GM23338 (cell line): ENCODE measurements at places on chromosomes 3 and 15. TPM values are rescaled to one million over a fixed set of nuclear protein-coding genes. Genes with fewer than 3 reads are reported as not detected.

DNA sequence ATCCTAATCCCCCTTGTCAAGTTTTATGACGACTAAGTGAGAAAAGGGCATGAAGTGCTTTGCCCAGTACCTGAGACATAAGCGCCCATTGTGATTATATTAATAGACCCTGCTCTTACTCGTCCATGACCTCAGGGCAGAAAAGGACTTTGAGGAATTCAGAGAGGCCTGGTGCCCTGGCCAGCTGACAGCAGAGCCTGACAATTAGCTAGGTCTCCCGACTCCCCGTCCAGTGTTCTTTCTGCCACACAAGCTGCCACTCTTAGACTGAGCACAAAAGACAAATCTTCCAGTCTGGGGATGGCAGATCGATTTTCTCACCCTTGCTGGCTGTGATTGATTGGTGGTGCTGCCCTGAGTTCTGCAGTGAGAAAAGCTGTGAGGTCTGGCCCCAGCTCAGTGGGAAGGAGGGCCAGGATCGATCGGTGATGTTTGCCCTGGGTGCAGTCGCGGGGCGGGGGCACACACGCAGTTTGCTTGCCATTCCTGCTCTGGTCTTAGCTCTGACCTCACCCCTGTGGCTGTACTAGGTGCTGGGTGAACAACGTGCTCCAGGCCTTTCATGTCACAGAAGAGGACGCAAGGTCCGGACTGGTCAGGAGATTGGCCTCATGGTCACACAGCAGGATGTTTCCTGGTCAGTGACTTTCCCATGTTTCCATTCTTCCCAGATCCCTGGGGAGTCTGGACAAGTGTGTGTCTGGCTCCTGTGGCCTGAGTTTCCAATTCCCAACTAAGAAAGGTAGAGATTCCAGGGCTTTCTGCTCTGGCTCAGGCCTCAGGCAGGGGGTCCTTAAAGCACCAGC lies 67.4 kb upstream of the TLE3 start:
- no peaks in the 10 kb centered on the region for H3K4me1 ChIP-seq
- no peak overlapping the region for H3K27ac ChIP-seq
- no peaks in the 10 kb centered on the region for H3K27me3 ChIP-seq
- H3K36me3 ChIP-seq = no peaks in the 10 kb centered on the region
- no peak overlapping the region for H3K4me3 ChIP-seq

Gene CDHR4
- total RNA-seq = 0.24 TPM in 1 of 2 replicates, not detected in the other

- peak; percentile 52 for DNase-seq
- no peak overlapping the region for H3K4me3 ChIP-seq
- no peak overlapping the region for H3K27ac ChIP-seq
- no peaks in the 10 kb centered on the region for H3K36me3 ChIP-seq
These were observed 40.7 kb upstream of the POLG start for GRCh38 chr15:89375093-89376005.

- no peak for DNase-seq
- no peaks in the 10 kb centered on the region for H3K36me3 ChIP-seq
- H3K4me1 ChIP-seq = peaks cover 27% of the 10 kb centered on the region
These were observed 55.7 kb downstream of the SRGAP3 start for GRCh38 chr3:9193633-9194195.

DNA sequence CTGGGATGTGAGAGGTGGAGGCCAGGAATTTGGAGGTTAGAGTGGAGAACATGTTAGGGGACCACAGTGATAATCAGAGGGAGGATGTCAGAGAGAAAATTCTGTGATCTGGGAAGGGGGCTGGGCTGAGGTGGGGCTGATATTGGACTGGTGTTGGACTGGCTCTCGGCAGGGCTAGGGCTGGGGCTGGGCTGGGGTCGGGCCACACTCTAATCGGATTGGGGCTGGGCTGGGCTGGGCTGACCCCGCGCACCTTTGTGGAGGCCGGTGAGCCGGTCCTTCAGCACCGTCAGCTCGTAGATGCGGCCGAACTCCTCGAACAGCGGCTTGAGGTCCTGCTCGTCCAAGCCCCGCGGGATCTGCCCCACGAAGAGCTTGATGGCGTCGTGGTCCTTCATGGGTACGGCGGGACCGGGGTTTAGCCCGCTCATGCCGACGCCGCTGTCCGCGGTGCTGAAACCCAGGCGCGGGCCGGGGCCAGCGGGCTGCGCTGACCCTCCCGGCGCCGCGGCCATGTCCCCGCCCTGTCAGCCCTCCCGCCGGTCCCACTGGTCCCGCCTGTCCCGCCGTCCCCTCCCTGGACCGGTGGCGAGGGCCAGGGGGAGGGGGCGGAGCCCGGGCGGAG lies 485 bp downstream of the CELF6 start:
- no peak overlapping the region; the same call in 1 of the 2 replicates for H3K4me3 ChIP-seq
- no peaks in the 10 kb centered on the region for H3K36me3 ChIP-seq
- H3K27me3 ChIP-seq = peaks cover 44% of the 10 kb centered on the region
- H3K4me1 ChIP-seq = peaks cover 7% of the 10 kb centered on the region; the same call in 1 of the 2 replicates

Gene CCR2
- not detected in 2 replicates for total RNA-seq

DNA sequence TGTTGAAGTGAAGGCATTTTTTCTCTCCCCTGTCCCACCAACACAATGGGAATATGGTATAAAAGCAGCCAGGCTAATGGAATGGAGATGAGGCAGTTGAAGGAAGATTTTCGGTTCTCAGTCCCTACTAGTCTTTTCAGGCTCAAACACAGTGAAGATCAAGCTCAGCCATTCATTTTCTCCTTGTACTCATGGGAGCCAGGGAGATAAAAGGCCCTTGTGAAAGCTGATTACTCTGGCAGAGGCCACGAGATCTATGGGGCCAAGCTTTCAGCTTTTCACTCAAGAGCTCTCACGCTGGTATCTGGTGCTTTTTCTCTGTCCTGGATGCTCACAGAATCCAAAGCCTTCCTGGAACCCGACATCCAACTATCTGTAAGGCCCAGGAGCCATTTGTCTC lies 14.5 kb upstream of the FAN1 start:
- no peak for DNase-seq
- H3K36me3 ChIP-seq = no peaks in the 10 kb centered on the region
- H3K27me3 ChIP-seq = no peaks in the 10 kb centered on the region

Gene TUSC7
- not detected in 2 replicates for total RNA-seq

GRCh38 chr3:32751377-32751776 lies 66.4 kb downstream of the CNOT10 start:
- H3K27me3 ChIP-seq = no peaks in the 10 kb centered on the region
- DNase-seq = no peak
- H3K4me3 ChIP-seq = no peak overlapping the region

Gene ATP13A4
- not detected in 2 replicates for total RNA-seq

- H3K36me3 ChIP-seq = no peaks in the 10 kb centered on the region
- DNase-seq = no peak
- H3K27me3 ChIP-seq = no peaks in the 10 kb centered on the region
These were observed 179.4 kb upstream of the ADAMTS9 start for GRCh38 chr3:64867224-64867623.

Gene TGM5
- not detected in 2 replicates for total RNA-seq

- no peaks in the 10 kb centered on the region for H3K27me3 ChIP-seq
- no peak overlapping the region for H3K4me3 ChIP-seq
- no peak overlapping the region for H3K27ac ChIP-seq
- H3K4me1 ChIP-seq = no peaks in the 10 kb centered on the region
- no peaks in the 10 kb centered on the region for H3K36me3 ChIP-seq
- no peak for DNase-seq
These were observed 103.3 kb downstream of the STT3B start for GRCh38 chr3:31636049-31636448.
